ENCODE measurements at places on chromosomes 7 and 10.

- DNase-seq, result no peak
Measured at GRCh38 chr10:5343979-5344378, 20.8 kb upstream of the UCN3 start.

GRCh38 chr7:157136372-157136771, 2.4 kb upstream of the UBE3C start:
- DNase-seq, result no peak

- DNase-seq, result no peak
Measured at GRCh38 chr7:98200364-98200763, 10.9 kb upstream of the BHLHA15 start.

- DNase-seq, result no peak
Measured at GRCh38 chr7:104328296-104328969, at the start of gene LHFPL3. Gene LHFPL3, plus strand, starts transcription at chr7:104328603.

DNA sequence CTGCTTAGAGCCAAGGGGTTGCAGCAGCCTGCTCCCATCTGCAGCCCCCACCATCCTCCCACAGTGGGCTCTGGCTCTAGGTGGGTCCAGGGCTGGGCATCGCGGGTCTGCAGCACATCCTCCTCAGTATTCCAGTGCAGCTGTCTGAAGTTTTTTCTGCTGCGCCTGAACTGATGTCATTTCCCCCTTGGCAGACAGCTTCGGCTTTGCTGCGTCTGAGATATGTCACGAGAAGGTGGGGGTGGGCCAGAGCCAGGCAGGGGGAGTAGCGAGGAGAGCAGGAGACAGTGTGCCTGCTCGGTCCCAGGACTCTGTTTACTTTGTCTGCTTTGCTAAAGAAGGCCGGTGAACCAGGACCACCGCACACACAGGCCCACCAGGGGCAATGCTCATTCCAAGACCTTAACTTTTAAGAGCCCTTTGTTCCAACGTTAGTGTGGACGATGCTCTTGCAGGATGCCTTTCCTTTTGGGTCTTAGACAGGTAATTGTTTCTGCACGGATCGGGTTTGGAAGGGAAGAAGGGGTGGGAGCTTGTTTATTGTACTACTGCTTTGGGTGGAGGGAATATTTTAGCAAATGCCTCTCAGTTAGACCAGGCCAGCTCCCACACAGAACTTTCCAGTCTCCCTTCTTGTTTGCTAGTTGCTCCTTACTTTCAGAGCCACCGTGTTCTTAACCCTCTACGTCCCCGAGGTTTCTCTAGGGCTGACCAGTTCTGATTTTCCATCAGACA, 32.4 kb downstream of the WBP1L start:
- DNase-seq, result no peak

GRCh38 chr7:28195910-28196620, 15.5 kb upstream of the JAZF1 start:
- DNase-seq, result no peak

DNA sequence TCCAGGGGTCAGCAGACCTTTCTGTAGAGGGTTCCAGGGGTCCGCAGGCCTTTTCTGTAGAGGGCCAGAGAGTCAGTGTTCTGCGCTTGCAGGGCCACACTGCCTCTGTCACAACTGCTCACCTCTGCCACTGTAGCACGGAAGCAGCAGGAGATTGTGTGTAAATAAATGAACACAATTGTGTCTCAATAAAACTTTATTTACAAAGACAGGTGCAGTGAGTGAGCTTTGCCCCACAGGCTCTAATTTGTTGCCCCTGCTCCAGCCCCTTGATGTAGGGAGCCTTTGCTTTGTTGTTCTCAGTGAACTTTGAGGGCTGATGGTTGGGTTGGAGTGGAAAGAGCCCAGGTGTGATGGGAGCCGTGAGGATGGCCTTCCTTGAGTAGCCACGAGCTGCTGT, 67.8 kb downstream of the MGMT start:
- no peak for DNase-seq

DNA sequence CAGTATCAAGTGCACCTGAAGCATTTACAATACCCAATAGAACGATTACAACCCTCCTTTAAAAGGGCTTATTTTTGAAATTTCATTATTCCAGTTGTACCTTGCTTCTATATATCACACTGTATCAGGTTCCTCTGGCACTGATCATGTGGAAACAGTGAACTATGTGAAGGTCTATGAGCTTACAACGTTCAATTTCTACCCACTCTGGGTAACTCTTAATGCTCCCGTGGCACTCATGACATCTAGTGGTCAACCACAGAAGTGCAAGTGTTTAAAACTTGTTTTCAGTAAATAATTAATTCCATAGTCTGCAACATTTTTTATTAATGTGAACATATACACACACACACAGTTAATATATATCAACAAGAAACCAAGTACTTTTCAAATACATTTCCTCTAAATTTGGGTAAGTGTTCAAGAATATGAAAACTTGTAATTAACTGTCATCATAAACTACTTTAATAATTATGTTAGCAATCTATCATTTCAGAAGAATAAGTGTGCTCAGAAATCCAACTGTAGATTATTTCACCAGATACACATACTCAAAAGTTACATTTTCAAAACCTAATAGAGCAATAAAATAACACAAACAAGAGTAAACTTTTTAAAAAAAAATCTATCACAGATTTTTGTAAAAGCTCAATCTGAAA, 61.0 kb downstream of the MPP7 start:
- peak; percentile 2 for DNase-seq

DNA sequence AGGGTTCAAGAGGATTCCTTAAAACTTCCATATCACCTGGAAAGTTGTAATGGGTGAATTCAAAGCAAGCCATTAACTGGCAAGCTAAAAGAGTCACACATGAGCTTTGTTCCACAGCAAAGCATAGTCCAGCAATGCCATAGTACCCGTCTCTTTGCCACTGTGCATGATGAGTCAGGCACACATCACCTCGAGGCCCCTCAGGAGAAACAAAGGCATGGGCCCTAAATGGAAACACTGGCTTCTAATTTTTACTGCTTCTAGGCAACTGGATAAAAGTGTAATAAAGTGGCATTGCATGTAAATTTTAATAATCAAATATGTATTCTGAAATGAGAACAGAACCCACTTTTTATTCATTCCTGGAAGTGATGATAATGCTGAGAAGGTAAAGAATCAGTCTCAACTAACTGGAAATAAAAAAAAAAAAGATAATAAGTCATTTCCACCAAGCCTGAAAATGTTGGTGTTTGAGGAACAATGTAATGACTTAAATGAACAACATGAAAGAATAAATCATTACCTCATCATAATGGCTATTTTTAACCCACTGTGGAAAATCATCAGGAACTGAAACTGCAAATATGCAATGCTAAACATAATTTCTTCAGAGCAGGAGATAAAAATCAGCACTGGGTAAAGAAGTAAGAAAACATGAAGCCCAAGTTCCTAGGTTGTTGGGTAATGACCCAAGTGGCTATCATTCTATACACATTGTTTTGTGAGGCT, 104.9 kb downstream of the CDK6 start:
- no peak for DNase-seq

DNA sequence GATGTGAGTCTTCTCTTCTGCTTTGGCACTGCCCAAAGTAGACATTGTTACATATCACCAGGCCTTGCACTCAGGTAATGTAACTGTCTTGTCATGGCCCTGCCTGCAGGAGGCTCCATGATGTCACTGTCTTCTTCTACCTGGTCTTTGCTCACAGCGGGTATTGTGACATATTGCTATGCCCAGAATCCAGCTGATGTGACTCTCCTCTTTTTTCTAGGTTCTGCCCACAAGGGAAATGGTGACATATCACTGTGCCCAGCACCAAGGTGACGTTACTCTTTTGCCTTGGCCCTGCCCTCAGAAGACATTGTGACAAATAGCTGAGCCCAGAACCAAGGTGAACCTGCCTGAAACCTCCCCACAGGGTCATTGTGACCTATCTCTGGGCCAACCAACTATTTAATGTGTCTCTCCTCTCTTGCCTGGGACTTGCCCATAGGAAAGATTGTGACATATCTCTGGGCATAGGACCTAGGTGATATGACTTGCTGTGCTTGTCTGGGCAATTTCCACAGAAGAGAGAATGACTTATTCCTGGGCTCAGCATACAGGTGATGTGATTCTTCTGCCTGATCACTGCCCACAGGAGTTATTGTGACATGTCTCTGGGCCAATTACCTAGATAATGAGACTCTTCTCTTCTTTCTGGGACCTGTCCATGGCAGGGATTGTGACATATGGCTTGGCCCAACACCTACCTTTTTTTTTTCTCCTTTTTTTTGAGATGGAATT, 26.5 kb upstream of the ZNF107 start:
- DNase-seq, result no peak

GRCh38 chr7:96416599-96416998, 94.7 kb upstream of the SLC25A13 start:
- DNase-seq, result no peak

DNA sequence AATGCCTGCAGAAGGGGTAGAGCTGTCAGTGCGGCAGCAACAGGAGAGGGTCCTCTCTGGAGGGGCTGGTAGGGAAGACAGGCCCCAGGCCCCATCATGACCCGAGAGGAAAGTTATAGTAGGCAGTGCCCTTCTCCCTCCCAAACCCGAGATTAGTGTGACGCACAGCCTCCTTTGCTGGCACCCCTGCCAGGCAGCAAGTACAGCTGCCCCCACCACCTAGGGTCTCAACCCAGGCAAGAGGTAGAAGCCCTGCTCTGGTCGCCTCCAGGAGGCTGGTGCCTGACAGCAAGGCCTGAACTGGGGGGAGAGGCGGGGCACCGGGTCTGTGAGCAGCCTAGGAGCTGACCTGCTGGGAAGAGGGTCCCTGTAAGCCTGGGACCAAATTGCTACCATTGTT, 15.5 kb downstream of the LOXL4 start:
- DNase-seq, result no peak

GRCh38 chr10:74056050-74056818, 58.3 kb downstream of the VCL start:
- DNase-seq, result no peak

DNA sequence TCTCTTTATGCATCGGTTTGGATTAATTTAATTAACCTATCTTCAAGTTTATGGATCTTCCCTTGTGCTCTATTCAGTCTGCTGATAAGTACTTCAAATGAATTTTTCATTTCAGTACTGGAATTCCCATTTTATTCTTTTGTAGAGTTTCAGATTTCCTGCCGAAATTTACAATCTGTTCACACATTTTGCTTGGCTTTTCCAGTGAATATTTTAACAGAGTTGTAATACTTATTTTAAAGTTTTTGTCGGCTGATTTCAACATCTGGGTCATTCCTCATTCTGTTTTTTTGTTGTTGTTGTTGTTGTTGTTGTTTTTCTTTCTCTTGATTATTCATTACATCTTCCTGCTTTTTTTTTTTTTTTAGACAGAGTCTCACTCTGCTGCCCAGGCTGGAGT, 89.9 kb upstream of the KCNMA1 start:
- no peak for DNase-seq

GRCh38 chr7:103143868-103144267, 5.0 kb downstream of the NAPEPLD start:
- no peak for DNase-seq

GRCh38 chr10:2953495-2953894, 113.9 kb upstream of the PFKP start:
- DNase-seq, result no peak

DNA sequence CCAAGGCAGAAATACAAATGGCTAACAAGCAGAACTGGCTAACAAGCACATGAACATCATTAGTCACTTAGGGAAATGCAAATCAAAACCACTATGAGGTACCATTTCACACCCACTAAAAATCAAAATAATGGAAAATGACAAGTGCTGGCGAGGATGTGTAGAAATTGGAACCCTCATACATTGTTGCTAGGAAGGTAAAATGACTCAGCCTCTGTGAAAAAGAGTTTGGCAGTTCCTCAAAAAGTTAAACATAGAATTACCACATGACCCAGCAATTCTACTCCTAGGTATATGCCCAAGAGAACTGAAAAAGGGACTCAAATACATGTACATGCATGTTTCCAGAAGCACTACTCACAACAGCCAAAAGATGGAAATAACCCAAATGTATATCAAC, 52.8 kb upstream of the ANAPC16 start:
- no peak for DNase-seq

DNA sequence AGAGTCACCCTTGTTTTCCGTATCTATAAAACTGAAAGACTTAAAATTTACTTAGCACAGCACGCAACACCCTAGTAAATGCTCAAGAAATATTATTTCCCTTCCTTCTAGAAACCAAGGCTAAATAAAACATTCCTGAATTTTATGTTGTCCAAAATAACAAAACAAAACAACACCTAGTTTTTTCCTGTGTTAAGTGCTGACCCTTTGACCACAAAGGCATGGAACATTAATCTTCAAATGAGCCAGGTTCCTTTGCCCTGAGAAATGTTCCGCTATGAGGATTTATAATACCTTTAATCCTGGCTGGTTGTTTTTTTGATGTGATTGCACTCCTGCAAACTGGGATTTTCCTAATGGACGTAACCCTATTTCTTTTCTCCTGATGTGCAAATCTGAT, 29.0 kb upstream of the DGKI start:
- DNase-seq, result no peak

DNA sequence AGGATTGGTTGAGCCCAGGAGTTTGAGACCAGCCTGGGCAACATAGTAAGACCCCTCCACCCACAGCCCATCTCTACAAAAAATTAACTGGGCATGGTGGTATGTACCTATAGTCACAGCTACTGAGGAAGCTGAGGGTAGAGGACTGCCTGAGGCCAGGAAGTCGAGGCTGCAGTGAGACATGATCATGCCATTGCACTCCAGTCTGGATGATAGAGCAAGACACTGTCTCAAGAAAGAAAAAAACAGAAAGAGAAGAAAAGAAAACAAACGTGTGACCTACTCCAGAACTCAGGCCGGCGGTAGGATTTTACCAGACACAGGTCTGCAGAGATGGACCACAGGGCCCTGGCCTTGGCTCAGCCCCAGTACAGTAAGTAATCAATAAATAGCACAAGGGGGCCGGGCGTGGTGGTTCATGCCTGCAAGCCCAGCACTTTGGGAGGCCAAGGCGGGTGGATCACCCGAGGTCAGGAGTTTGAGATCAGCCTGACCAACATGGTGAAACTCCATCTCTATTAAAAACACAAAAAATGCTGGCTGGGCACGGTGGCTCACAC, 35.4 kb upstream of the TNRC18 start:
- no peak for DNase-seq

GRCh38 chr7:17298840-17299482, 509 bp downstream of the AHR start:
- DNase-seq, result peak; percentile 7

- DNase-seq, result no peak
Measured at GRCh38 chr7:82430500-82431465, 12.8 kb downstream of the CACNA2D1 start.

DNA sequence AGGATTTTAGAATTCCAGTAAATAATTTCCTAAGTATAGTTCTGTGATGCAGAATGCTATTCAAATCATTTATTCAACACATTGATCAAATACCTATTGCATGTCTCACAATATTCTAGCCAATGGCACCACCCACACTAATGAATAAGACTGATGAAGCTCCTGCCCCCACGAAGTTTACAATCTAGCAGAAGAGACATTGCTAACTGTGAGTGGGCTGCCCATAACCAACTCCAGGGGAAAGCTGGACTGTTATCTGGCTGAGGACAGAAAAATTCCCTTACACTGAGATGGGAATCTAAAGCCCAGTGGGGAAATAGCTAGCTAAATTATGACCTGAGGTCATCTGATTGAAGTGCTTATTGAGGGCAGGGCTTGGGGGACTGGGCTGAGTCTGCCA, 128.8 kb upstream of the LYZL2 start:
- DNase-seq, result no peak

- no peak for DNase-seq
Measured at GRCh38 chr7:96100737-96101136, 221.2 kb downstream of the SLC25A13 start.

All from stimulated activated CD8-positive, alpha-beta memory T cell treated with anti-CD3 and anti-CD28 coated beads, Interleukin-4, amount 100 ng/mL, for 1 hour (primary cell).